ENCODE measurements at places on chromosomes 7 and 10.

DNA sequence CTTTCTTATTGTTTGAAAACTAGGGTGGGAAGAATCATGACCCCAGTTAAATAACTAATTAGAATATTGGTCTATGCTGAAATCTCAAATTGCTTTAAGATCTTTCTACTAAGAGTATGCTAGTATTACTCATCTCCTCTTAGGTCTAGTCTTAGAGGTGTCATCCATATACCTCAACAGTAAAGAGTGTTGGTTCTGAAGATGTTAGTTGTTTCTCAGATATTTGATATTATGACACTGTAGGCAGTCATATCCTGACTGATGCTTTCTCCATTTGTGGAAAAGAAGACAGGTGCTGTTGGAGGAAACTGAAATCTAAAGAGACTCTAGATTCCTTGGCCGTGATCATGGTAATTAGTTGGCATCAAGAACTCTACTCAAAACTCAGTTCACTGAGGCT is 21.2 kb downstream of the BPGM start:
- no peak for DNase-seq

DNA sequence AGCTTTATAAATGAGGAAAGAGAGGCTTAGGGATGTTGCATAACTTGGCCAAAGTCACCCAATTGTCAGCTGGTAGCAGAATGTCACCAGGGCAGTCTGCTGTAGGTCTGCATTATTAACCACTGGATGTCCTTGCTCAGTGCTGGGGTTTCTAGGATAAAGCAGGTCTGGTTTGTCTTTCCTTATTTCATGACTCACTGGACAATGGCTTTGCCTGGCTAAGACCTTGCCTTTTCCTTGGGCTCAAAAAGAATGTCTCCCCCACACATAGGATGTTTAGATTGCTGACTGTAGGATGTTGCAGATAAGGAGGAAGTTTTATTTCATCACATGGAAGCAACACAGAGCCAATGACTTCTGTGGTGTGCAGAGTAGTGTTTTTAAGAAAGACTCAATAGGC is 29.4 kb downstream of the WDFY4 start:
- no peak for DNase-seq

- no peak for DNase-seq
Observed at GRCh38 chr10:22690614-22691431, 23.6 kb downstream of the PIP4K2A start.

DNA sequence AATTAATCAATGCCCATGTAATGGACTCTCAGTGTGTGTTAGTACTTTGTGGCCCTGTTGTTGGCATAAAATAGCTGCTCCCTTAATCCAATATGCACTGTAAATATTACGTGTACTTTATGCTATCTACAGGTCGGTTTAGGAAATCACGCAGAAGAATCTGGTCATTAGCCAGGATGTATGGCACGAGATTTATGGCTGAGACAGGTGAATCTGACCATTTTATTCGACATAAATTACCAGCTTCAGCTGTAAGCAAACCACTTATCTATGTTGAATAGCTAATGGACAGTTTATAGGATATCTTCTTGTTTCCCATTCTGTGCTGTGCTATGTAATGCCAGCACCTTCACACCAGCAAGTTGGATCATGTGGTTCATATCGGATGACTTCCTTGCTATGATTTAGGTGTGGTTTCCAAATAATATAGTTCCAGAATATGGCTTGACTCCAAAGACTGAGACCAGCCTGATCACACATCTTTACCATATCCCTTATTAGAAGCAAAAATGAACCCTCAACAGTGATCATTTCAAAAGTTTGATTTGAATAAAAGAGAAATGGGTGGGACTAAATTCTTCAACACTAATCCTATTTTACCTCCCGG is 301.4 kb downstream of the AHR start:
- DNase-seq, result no peak

GRCh38 chr7:66050990-66051448 is 24.6 kb upstream of the ASL start:
- DNase-seq, result no peak

DNA sequence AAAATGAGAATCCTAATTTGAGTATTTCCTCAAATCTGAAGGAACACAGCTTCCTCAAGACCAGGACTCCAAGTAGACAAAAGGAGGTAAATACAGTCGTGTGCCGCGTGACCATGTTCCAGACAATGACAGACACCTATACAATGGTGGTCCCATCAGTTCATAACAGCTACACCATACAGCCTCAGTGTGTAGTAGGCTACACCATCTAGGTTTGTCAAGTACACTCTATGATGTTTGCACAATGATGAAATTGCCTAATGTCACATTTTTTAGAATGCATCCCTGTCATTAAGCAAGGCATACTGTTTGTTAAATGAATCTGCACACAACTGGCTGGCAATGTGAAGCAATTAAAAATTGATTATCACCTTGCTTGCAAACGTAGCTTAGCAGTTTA is 107.9 kb downstream of the PROSER2 start:
- no peak for DNase-seq
